Lower lobe of right lung (tissue), 2 donors: ENCODE measurements at places on chromosomes 2 and 18.

DNA sequence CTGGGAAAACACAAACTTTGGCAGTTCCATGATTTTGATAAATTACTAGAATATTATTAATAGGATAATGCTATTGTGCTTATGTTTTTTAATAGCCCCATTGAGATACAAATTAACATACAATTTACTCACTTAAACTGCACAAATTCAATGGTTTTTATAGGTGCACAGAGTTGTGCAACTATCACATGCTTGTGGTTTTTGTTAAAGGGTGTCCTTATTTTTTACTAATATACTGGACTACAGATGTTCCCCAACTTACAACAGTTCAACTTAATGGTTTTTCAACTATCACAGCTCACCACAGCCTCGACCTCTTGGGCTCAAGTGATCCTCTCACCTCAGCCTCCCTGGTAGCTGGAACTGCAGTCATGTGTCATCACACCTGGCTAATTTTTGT, 76.6 kb downstream of the OSBPL1A start:
- H3K4me3 ChIP-seq, result no peak overlapping the region
- no peaks in the 10 kb centered on the region for H3K27me3 ChIP-seq
- no peak for DNase-seq
- no peak overlapping the region for H3K27ac ChIP-seq
- no peaks in the 10 kb centered on the region for H3K36me3 ChIP-seq
- no peaks in the 10 kb centered on the region for H3K4me1 ChIP-seq

DNA sequence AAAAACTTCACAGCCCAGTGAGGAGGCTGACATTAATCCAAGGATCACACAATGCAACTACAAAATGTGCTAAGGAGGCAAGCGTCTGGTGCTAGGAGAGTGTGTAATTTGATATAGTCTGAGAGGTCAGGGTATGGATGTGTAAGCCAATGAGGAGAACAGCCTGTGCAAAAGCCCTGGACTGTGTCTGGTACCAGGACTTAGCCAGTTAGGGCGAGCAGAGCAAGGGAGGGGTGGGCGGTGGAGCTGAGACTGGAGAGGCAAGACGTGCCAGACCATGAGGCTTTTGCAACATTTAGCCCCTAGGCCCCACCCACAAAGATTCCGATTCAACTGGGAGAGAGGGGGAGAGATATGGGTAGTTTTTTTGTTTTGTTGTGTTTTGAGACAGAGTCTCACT, 33.5 kb upstream of the SPRED2 start:
- H3K36me3 ChIP-seq, result no peaks in the 10 kb centered on the region
- no peak overlapping the region for H3K27ac ChIP-seq
- no peak overlapping the region for H3K4me3 ChIP-seq
- no peak for DNase-seq
- no peaks in the 10 kb centered on the region for H3K4me1 ChIP-seq

GRCh38 chr2:76731157-76731556, 791.0 kb downstream of the LRRTM4 start:
- H3K27ac ChIP-seq, result no peak overlapping the region
- no peak overlapping the region for H3K4me3 ChIP-seq
- H3K27me3 ChIP-seq, result no peaks in the 10 kb centered on the region
- H3K36me3 ChIP-seq, result no peaks in the 10 kb centered on the region

DNA sequence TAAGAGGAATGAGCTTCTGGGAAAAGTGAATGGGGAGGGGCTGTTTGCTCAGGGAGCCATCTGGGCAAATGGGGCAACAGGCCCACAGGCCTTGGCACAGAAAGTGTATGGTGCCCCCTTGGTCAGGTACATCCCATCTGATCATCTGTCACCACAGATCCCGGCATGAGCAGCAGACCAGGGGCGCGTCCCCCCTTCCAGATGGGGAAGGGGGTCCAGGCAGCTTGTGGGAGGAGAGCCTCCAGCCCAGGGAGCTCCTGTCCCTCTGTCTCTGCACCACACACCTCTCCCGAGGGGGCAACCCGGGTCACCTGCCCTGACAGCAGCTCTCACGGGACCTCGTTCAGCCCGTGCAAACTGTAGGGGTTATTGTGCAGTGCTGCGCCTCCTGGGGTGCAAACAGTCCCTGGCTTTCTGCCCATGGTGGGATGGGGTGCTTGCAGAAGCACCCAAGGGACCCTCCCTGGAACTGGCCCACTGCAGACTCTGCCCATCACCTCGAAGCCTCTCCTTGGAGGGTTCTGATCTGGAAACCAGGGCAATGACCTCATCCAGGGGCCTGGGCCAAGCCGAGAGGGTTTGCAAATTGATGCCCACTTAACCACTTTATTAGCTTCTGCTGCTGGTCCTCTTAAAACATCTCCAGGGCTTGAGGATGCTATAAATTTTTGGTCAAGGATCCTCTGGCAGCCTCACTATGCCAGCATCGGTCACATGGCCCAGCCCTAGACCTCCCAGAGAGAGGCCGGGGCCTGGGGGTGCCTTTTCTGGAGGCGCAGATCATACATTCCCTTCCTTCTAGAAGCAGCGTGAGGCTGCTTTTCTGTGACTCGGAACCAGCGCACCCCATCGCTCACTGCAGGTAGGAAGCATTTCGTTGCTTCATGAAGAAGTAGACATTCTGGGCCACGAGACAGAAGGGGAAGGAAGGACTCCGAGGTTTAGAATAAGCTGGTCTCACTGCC, 7.6 kb upstream of the BOK start:
- H3K36me3 ChIP-seq, result no peaks in the 10 kb centered on the region
- H3K4me1 ChIP-seq, result peaks cover 31% of the 10 kb centered on the region
- peak overlapping the region; percentile 53 for H3K27ac ChIP-seq
- H3K27me3 ChIP-seq, result peaks cover 3% of the 10 kb centered on the region
- peak overlapping the region; percentile 39 for H3K4me3 ChIP-seq
- DNase-seq, result no peak

DNA sequence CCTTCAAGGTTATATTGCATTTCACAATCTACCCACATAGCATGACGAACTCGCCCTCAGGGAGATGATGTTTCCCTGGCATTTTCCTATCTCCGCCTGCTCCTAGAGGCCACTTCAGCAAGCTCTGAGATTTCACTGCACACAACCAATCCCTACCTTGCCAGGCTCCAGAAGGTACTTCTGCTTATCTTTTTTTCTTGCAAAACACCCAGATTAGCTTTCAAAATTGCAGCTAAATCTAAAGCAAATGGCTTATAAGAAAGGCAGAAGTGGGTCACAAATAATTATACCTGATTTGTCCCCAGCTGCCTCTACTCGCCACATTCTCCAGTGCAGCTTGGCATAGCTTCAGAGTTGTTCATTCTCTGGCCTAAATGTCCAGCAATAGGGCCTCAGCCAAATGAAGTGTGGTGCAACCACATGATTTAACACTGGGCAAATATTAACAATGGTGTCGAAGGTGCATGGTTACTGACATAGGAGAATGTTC, 32.4 kb upstream of the MRPL19 start:
- H3K27me3 ChIP-seq, result peaks cover 3% of the 10 kb centered on the region
- no peak overlapping the region for H3K27ac ChIP-seq
- DNase-seq, result no peak
- no peak overlapping the region for H3K4me3 ChIP-seq
- no peaks in the 10 kb centered on the region for H3K4me1 ChIP-seq

- DNase-seq, result no peak
- H3K4me1 ChIP-seq, result peaks cover 22% of the 10 kb centered on the region
- H3K4me3 ChIP-seq, result no peak overlapping the region
- no peaks in the 10 kb centered on the region for H3K27me3 ChIP-seq
- H3K27ac ChIP-seq, result no peak overlapping the region
Observed at GRCh38 chr2:25232248-25232825, 64.0 kb upstream of the POMC start.

- no peak overlapping the region for H3K4me3 ChIP-seq
- no peak overlapping the region for H3K27ac ChIP-seq
- H3K27me3 ChIP-seq, result no peaks in the 10 kb centered on the region
- no peak for DNase-seq
Observed at GRCh38 chr2:200447139-200447855, 62.6 kb downstream of the KCTD18 start.

DNA sequence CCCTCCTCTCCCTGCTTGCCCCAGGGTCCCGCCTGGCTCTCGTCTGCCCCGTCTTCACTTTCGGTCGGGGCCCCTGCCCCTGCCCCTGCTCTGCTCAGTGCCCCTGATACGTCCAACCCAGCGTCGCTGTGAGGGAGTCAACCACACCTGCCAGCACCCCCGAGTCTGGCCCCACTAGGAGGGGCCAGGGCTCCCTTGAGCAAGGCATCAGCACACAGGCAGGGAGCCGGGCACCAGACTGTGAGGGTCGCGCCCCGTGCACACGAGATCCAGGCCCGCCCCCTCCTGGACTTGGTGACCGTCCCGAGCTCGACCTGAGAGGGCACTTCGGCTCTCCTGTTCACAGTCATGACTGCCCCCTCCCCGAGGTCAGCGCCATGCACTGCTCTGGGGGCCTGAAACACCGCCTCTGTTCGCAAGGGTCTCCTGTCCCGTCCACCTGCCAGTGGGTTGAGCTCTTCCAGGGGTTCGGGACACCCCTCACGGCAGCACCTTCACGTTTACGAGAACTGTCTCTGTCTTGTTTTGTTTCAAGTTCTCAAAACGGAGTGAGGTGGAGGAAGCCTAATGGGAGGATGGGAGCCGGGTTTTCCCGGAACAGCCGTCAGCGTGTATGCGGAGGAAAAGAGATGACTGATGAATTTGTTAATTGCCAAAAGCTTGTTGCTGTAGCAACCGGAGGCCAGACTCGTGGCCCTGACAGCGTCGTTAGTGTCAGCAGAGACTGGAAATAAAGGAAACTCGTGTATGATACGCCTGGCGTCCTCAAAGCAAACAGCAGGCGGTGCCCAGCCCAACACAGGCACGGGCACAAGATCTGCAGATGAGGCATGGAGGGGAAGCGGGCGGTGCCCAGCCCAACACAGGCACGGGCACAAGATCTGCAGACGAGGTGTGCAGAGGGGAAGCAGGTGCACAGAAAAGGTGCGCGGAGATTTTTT, 48.2 kb upstream of the KCNG2 start:
- no peak for DNase-seq
- no peak overlapping the region for H3K27ac ChIP-seq
- no peak overlapping the region for H3K4me3 ChIP-seq

DNA sequence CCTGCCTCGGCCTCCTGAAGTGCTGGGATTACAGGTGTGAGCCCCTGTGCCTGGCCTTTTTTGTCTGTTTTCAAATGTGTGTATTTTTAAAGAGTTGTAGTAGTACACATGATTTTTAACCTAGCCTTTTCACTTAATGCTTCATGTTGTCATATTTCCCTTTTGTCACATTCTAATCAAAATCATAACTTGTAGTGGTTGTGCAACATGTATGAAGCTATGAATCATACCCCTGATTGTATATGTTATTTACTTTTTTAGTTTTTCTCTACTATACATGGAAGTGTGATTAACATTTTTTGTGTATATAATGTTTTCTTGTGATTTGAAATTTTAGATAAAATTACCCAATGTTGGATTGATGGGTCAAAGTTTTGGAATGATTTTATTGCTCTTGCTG, 8.5 kb downstream of the GEN1 start:
- H3K36me3 ChIP-seq, result no peaks in the 10 kb centered on the region
- no peaks in the 10 kb centered on the region for H3K27me3 ChIP-seq
- no peak for DNase-seq

GRCh38 chr18:48990481-48991318, 39.9 kb upstream of the SMAD7 start:
- H3K4me3 ChIP-seq, result no peak overlapping the region
- no peaks in the 10 kb centered on the region for H3K36me3 ChIP-seq
- no peaks in the 10 kb centered on the region for H3K27me3 ChIP-seq
- no peak for DNase-seq
- H3K4me1 ChIP-seq, result peaks cover 33% of the 10 kb centered on the region

- H3K4me3 ChIP-seq, result no peak overlapping the region
- H3K27me3 ChIP-seq, result no peaks in the 10 kb centered on the region
- H3K27ac ChIP-seq, result no peak overlapping the region
- H3K36me3 ChIP-seq, result no peaks in the 10 kb centered on the region
Observed at GRCh38 chr2:215660687-215661086, 224.8 kb upstream of the FN1 start.

DNA sequence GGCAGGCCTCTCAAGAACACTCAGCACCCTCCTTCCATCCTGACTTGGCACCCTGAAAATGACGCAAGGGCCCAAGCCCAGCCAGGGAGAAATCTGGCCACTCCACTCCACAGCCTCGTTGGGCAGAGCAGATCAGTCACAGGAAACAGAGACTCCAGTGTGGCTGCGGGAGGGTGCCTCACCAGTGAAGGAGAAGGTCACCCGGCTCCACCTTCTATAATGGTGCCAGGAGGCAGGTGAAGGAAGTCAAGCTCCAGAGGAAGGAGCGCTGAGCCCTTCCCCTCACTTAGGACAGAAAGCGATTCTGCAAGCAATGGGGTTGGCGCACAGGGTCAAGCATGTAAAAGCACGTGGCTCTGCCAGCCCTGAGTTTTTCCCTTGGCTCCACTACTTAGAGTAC, 35.3 kb downstream of the CRACDL start:
- peak; percentile 83 for DNase-seq
- no peaks in the 10 kb centered on the region for H3K27me3 ChIP-seq
- no peaks in the 10 kb centered on the region for H3K36me3 ChIP-seq
- H3K4me3 ChIP-seq, result no peak overlapping the region
- no peaks in the 10 kb centered on the region for H3K4me1 ChIP-seq
- peak overlapping the region; percentile 15 for H3K27ac ChIP-seq

DNA sequence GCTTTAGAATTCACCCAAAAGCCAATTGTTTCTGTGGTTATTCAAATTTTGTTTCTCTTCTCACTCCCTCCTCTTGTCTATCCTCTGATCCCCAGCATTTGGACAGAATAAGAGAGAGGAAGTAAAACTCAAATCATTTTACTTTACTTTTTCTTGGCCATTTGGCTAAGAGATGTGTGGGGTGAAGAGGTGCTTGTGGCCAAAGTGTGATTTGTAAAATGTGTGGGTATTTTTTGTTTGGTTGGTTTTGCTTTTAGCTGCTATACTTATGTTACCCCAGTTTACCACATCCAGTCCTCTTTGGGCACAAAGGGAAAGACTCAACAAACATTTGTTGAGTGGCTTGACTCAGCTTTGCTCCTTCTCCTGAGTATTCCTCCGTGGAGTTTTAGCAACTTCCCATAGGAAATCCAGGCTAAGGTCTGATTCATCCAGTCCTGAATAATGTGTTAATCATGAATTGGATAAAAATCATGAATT, 109.1 kb upstream of the CYP1B1 start:
- H3K4me1 ChIP-seq, result peaks cover 8% of the 10 kb centered on the region
- no peaks in the 10 kb centered on the region for H3K36me3 ChIP-seq
- H3K27ac ChIP-seq, result no peak overlapping the region
- no peaks in the 10 kb centered on the region for H3K27me3 ChIP-seq
- H3K4me3 ChIP-seq, result no peak overlapping the region

DNA sequence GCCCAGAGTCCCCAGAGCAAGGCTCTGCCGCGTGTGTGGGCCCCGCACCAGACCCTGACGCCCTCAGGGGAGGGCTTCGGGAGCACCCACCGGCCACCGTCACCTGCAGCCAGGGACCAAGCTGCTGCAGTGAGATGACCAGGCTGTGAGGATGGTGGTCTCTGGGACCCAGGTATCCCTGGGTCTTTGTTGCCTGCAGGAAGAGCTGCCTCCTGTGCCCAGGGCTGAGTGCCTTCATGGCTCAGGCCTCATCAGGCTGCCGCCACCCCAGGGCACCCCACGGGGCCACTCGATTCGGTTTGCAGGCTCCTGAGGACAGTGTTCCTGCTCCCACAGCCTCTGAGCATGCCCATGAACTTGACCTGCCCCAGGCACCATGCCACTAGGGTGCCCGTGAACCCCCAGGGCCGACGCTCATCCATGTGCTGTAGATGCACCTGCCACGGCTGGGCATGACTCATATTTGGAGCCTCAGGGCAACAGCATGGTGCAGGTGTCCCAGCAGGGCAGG, 109.8 kb downstream of the FAM210A start:
- H3K27me3 ChIP-seq, result no peaks in the 10 kb centered on the region
- peaks cover 23% of the 10 kb centered on the region for H3K4me1 ChIP-seq
- DNase-seq, result no peak

GRCh38 chr2:146108993-146109392, 1589.1 kb upstream of the ZEB2 start:
- H3K36me3 ChIP-seq, result no peaks in the 10 kb centered on the region
- H3K27ac ChIP-seq, result no peak overlapping the region
- DNase-seq, result no peak
- H3K4me3 ChIP-seq, result no peak overlapping the region
- H3K4me1 ChIP-seq, result no peaks in the 10 kb centered on the region
